ENCODE measurements at places on chromosomes 12 and 14.
A peak's percentile ranks its signal among the peaks of the same experiment; 100 is the strongest.

DNA sequence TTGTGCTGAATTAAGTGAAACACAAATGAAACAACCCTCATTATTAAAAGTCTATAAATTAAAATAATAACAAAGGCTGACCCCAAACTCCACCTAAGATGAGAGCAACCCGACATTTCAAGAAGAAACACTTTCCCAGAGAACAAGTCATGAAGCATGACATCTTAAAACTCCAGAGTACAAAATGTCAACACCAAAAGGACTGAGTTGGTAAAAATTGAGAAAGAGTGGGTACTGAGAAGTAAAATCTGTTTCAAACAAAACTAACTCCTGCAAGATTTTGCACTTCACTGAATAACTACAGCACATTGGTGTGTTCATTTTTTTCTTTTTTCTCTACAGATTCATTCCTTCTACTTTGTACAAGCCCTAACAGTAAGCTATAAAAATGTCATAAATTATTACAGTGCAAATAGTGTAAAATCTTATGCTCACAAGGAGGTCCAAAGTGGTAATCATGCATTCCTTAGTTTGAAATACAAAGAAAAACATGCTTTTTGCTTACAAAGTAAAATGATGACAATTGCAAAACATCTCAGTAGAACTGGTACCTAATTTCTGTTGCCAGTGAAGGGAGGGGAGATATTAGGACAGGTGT lies 31.8 kb downstream of the SLC35F4 start:
- peak; percentile 4 for DNase-seq

GRCh38 chr14:58638231-58639197 lies 752 bp downstream of the DACT1 start:
- peak; percentile 23 for DNase-seq

GRCh38 chr14:47917344-47917954 lies 242.0 kb upstream of the MDGA2 start:
- peak; percentile 25 for DNase-seq

DNA sequence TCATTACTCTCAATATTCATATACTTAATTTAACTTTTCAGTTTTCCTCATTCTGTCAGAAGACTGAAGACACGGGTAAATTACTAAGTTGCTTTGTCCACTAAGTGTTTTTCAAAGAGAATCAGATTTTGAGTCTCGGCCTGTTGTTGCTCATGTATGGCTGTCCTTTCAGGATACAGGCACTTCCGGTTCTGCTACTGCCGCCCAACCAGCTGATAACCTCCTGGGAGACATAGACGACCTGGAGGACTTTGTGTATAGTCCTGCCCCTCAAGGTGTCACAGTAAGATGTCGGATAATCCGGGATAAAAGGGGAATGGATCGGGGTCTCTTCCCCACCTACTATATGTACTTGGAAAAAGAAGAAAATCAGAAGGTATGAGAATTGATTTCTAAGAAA lies 28.3 kb upstream of the TEAD4 start:
- no peak for DNase-seq

- DNase-seq, result peak; percentile 90
These were observed 7.0 kb upstream of the MAP1LC3B2 start for GRCh38 chr12:116551952-116552772.

DNA sequence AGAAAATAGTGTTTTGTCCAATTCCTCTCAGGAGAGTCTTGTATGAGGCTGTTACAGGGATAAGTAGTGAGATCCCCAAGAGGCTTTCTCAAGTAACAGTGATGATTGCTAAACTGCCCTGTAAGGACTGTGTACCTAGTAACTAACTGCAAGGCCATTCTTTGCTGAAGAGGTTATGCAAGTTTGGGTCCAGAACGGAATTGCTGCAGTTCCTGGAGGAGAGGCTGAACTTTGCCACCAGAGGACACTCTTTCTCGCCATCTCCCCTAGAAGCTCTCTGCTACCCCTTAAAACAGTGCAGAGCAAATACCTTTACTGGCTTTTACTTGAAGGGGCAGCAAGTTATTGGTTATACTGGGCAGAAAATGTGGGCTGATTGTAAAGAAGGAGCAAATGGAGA lies 180.0 kb downstream of the RBM19 start:
- DNase-seq, result no peak

DNA sequence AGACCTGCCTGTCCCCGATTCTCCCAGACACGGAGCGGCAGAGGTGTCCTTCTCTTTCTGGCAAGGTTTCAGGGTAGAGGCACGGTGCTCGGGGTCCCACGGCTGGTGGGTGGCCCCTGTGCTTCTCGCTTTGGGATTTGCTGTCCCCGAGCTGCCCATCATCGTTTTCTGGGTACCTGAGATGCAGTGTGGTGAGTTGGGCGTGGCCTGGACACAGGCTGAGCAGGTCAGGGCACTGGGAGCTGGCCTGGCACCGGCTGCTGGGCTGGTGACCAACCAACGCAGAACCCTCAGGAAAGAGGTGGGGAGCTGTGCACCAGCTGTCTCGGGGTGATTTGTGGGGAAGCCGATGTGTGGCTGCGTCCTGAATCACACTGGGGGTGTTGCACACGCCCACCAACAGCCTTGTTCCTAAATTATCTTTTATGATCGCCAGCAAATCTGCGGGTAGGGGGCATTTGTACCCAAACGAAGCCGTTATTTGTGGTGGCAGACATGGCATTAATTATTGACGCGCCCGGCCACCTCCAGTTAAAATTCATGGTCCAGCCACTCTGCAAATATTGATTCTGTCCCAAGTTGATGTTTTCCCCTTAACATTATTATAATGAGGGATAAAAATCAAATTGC lies 61.0 kb downstream of the KIF26A start:
- DNase-seq, result no peak

GRCh38 chr14:61196792-61197191 lies 84.3 kb downstream of the TMEM30B start:
- no peak for DNase-seq

GRCh38 chr12:130300737-130301535 lies 36.8 kb upstream of the PIWIL1 start:
- DNase-seq, result no peak

Data from fibroblast of lung (primary cell).